ENCODE measurements at places on chromosomes 12 and 14. TPM values are rescaled to one million over a fixed set of nuclear protein-coding genes. Genes with fewer than 3 reads are reported as not detected.

DNA sequence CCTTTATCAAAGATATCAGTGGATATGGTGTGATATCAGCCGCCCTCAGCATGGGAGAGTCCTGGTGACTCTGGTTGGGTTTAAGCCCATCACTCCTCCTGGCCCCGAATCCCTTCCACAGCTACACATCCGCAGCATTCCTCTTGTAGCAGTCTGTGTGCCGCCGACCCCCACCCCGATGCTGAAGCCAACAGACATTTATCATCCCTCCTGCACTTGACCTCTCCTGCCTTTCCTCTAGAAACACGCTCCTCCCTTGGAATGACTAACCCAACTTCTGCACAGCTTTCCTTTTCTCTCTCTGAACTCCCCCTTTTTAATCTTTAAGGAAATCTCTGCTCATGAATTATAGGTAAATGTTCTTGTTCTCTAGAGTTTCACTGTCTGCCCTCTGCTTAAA, 250.9 kb upstream of the FOXN3 start:
- DNase-seq, result no peak

DNA sequence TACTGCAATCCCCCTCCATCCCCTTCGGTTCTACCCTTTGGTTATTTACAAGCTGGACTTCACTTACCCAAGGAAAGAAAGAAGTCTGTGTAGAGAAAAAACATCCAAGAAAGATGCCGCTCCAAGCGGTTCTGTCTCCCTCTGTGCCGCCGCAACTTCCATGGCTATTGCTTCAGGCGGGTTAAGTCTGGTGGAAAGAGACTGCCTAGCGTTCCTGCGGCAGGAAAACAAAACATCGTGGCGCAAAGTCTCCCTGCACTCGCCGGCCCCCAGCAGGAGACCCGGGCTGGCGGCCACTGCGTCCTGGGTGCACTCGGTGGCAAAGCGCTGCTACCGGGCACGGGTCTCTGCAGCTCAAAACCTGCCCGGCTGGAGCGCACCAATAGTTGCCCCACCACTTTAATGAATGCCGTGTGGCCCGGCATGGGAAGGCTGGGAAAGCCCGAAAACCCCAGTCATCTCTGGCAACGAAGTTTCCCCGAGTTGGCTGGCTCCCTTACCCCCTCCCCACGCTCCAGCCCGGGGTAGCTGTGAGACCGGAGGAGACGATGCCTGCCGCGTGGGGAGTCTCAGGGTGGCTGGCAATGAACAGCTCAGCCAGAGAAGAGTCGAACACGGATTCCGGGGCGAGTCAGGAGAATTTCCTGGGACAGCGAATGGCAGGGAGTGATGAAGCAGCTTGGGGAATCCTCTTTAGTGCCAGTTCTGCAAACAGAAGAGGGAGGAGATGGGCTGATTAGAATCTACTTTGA, 3.5 kb upstream of the KCNK10 start:
- no peak for DNase-seq

DNA sequence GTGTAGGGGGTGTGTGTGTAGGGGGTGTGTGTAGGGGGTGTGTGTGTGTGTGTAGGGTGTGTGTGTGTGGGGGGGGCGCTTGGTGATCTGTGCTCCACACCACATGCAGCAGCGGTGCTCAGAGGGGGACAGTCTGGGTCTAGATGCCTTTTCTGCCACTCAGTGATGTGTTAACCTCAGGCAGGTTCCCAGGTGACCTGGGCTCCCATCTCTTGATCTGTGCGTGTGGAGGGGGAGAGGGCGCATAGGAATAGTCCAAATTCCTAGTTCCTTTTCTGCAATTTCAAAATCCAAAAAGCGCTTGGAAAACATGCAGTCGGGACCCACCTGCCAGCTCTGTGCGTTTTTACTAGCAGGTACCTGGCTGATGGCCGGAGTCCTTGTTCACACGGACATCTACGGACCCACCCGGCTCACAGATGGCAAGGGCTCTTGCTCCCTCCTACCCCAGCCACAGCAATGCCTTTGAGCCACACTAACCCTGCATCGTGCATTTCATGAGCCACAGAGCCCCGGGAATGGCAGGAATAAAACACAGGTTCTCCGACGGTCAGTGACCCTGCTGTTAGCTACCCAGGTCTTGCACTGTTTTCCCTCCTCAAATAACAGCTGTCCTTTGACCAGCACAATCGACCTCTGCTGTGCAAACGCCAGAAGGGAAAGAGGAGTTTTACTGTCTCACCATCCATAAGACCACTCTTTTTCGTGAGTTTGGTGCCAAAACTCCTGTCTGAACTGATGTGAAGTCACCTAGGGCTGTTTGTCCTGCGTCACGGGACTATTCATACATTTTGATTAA, 120.8 kb downstream of the GLT1D1 start:
- no peak for DNase-seq

- DNase-seq, result no peak
Observed at GRCh38 chr12:45257185-45257930, 41.5 kb downstream of the ANO6 start.

Gene OR11H6
- total RNA-seq, result not detected

GRCh38 chr12:27899151-27899661, 73.3 kb downstream of the PTHLH start:
- no peak for DNase-seq

- DNase-seq, result no peak
Observed at GRCh38 chr12:115867854-115868253, 409.6 kb downstream of the MED13L start.

DNA sequence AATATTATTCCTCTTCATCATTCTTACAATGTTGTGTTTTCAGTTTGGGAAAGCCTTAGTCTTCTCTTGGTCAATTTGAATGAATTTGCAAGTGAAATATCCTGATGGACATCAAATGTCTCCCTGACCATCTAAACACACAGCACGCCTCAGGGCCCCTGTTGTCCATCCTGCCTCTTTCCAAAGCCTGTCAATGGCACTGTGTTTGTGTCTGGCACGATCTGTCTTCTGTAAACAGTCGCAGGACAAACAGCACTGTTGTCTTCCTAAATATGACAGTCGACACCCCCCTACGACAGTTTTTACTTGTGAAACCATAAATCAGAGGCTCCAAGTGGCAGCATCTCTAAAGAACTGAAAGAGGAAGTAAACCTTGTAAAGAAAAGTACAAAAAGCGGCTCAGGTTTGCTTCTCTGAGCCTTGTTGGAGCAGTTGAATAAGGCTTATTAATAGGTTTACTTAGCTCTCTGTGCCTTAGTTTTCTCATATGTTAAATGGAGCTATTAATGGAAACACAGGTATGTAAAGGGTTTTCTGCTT, 285.8 kb downstream of the NRXN3 start:
- no peak for DNase-seq

Gene TPH2
- total RNA-seq, result not detected

Gene STYK1
- 7.4 TPM for total RNA-seq

DNA sequence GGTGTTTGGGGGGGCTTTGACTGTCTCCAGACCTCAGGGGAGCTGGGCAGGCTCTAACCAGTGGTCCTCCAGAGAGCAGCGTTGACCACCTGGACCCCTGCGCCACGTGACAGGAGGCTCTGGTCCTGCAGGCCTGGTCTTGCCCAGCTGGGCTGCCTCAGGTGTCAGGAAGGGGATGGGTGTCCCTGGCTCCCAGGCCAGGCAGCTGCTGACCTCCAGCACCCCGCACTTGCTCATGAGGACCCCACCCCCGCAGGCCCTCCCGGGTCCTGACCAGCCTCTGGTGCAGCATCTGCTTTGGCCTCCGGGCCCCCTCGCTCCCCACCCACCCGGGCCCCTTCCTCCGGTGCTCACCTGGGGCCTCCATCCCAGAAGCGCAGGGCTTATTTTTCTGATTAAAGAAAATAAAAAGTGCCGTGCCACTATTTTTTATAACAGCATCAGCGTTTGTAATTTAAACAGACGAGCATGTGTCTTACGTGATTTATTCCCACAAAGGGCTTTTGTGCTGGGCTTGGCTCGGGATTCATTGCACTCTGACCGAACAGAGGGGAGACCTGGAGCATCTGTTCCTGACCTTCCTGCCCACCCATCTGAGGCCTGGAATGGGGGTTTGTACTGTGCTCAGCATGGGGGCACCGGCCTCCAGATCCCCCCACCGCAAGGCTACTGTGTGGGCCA, 21.7 kb downstream of the FBRSL1 start:
- no peak for DNase-seq

DNA sequence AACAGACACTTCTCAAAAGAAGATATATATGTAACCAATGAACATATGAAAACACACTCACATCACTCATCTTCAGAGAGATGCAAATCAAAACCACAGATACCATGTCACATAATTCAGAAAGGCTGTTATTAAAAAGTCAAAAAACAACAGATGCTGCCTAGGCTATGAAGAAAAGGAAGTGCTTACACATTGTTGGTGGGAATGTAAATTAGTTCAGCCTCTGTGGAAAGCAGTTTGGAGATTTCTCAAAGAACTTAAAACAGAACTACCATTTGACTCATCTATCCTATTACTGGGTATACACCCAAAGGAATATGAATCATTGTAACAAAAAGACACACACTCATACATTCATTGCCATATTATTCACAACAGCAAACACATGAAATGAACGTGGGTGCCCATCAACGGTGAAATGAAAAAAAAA, 35.1 kb downstream of the EIF2S3B start:
- no peak for DNase-seq

Gene NUBPL
- 4.4 TPM for total RNA-seq
